ENCODE measurements at places on chromosomes 5 and 9.

DNA sequence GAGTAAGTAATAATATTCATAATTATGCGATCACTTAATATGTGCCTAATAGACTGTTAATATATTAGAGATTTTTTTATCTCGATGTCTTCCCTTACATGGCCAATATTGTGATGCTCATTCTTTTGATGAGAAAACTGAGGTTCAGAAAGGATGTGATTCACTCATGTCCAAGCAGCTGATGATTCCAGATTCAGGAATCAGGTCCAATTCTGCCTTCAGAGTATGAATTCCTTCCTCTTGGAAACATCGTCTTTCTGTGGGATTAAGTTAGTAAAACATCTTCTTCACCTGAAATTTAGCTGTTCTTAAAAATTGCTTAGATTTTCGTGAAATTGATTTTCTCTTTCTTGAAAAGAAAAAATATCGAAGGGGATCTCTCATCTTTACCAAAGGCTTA is 242.5 kb upstream of the RFX3 start:
- DNase-seq, result no peak

GRCh38 chr5:158609333-158610050 is 490.2 kb downstream of the EBF1 start:
- no peak for DNase-seq

GRCh38 chr5:131647048-131647769 is 12.2 kb upstream of the RAPGEF6 start:
- no peak for DNase-seq

- no peak for DNase-seq
Measured at GRCh38 chr9:128505414-128505765, 871 bp downstream of the GLE1 start.

GRCh38 chr5:33850100-33850594 is 41.6 kb downstream of the ADAMTS12 start:
- no peak for DNase-seq

- no peak for DNase-seq
Measured at GRCh38 chr5:107436201-107436600, 234.5 kb downstream of the EFNA5 start.

- no peak for DNase-seq
Measured at GRCh38 chr5:178769617-178770260, 39.3 kb upstream of the ZNF354A start.
